Stimulated activated CD8-positive, alpha-beta memory T cell treated with anti-CD3 and anti-CD28 coated beads, Interleukin-4, amount 100 ng/mL, for 1 hour (primary cell): ENCODE measurements at places on chromosomes 2 and 18.

DNA sequence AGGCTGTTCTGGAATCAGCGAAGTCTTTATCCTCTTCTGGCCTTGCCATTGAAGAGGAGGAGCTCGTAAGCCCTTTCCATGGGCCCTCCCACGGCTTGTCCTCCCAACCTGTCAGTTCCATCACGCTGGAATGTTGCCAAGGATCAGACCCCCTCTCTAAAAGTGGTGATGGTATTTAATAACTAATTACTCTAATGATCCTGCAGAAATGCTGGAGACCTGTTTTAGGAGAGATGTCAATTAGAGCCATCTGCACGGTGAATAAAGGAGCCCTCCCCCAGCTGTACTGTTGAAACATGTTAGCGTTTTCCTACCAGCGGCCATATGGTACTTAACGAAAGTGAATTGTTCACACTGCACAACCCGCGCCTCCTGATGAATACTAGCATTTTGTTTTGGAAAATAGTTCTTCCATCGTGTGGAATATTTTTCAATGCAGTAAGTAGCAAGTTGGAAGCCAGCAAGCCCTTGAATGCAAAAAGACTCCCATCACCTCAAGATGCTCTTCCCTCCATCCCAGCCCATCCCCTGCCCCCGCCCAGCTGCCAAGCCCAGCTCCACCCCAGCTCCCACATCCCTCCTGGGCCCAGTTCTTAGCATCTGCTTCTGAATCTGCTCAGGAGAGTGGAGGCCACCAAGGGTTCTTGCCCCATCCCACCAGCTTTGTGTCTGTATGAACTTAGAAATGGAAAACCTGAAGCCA lies 145.4 kb downstream of the KLHL29 start:
- DNase-seq: no peak

DNA sequence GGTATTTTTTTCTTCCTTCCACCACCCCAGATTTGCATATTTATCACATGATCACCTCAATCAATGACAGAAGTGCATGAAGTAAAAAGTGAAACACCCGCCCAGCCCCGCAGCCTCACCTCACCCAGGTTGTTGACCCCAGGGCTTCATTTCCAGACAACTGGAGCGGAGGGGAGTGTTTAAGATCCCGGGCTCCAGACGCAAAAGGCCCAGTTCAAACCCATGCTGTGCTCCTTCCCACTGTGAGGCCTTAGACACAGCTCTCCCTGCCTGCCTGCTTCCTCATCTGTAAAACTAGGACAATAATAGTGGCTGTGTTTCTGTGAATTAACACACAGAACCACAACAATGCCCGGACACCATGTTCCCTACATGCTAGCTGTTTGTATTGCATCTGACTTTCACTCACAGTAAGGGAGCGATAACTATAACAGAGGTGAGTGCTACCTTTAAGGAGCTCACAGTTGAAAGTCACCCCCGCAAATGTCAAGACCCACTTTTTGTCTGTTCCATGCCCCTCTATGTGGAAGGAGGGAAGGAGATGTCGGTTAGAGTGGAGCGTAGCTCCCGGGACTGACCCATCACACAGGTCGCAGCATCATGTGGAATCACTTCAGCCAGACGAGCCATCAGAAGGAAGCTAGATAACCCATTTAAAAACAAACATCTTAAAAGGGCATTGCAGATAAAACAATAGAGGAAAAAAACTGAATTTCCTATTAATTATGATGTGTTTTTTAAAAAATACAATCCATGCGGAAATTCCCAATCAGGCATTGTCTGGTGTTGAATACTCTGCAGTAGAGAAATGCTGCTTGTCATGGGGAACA lies 77.5 kb upstream of the DAPL1 start:
- DNase-seq: no peak

DNA sequence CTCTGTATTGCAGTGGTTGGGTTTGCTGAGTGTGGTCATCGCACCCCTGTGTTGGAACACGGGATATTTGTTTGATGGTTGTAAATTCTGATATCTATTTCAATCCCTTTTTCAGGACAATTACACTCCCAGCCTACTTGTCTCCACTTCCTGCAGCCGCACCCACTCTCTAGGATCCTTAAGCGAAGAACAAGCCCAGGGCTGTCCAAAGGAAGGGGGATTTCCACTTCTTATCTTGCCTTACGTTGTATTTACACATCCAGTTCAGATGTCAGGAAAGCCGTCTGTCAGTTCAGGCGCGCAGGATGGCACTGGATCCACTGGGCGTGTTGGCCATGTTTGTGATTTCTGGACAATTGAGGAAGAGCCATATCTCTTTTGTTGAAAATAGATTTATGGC lies 834.5 kb upstream of the SALL3 start:
- no peak for DNase-seq

- DNase-seq: no peak
Measured at GRCh38 chr18:74251297-74252038, 40.3 kb downstream of the CYB5A start.

GRCh38 chr2:188519136-188519535 lies 227.5 kb downstream of the GULP1 start:
- no peak for DNase-seq

DNA sequence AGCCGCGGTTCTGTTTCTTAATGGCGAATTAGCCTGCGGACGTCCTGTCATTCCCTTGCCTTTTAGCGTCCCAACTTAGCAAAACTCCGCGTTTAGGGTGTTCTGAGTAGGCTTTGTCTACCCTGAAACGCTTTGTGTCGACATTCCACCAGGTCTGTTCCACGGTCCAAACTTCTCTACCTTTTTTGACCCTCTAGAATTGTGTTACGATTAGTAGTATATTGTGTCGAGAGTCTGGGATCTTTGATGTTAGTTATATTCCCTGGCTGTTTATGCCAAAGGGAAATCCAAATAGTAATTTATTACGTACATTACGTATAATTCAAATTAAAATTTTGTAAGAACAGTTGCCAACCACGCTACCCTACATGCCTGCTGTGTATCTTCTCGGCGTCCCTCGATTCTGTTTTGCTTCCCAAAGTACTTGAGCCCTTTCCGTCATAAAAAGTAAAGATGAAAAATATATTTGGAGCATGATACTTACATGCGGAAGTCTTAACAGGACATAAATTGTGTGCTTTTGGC lies 495 bp upstream of the TTC32 start:
- DNase-seq: no peak

- DNase-seq: no peak
Measured at GRCh38 chr2:102251042-102251848, 60.1 kb upstream of the IL1RL1 start.

DNA sequence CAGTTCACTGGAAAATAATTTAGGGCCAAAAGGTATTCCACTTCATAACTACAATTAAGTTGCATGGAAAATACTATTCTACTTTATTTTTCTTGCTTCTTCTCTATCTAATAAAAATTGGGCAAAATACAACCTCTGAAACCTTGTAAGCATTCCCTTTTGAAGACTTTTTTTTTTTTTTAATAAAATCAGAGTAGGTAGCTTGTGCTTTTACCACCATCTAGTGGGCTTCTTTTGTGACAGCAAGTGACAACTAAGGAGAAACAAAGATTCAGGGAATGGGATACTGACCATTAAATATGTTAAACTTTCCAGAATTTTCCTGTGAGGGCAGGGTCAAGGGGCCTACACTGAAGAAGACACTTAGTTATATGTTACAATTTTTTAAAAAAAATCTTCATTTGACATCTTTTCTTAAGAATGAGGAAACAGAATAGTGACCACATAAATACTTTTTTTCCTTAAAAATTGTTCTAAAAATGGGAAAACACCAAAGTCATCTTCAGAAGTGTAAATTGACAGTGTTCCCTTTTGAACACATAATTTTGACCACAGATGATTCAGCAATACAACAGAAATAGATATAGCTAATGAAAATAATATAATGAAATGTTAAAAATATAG lies 1183.2 kb upstream of the ACVR2A start:
- no peak for DNase-seq

GRCh38 chr2:151002959-151003600 lies 258.6 kb downstream of the RBM43 start:
- no peak for DNase-seq

DNA sequence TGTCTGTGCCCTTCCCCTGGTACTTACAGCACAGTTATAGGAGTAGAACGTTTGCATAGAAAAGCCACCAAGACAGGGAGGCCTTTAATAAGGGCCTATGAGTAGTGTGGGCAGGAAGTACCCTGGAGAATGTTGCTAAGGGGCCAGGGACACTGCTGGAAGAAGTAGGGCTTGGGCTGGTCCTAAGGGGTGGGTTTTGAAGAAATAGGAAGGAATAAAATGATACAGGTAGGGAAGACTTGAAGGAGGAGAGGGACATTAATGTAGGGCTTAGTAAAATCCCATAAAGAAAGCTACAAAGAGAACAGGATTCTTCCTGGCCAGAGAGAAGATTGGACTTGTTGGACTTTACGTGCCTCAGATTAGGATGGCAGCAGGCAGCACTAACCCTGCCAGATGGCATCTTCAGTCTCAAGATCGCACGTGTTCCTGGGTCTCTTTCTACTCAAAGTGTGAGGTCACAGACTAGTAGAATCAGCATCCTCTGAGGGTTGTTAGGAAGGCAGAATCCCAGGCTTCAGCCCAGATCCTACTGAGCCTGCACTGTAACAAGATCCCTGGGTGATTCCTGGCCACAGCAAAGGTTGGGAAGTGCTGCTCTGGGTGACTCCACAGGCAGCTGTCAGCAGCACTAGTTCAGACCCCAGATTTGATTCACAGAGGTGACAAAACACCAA lies 39.2 kb downstream of the EPAS1 start:
- DNase-seq: no peak

GRCh38 chr2:105760191-105760590 lies 15.5 kb downstream of the NCK2 start:
- DNase-seq: no peak

GRCh38 chr2:134508391-134508790 lies 210.4 kb downstream of the TMEM163 start:
- no peak for DNase-seq

DNA sequence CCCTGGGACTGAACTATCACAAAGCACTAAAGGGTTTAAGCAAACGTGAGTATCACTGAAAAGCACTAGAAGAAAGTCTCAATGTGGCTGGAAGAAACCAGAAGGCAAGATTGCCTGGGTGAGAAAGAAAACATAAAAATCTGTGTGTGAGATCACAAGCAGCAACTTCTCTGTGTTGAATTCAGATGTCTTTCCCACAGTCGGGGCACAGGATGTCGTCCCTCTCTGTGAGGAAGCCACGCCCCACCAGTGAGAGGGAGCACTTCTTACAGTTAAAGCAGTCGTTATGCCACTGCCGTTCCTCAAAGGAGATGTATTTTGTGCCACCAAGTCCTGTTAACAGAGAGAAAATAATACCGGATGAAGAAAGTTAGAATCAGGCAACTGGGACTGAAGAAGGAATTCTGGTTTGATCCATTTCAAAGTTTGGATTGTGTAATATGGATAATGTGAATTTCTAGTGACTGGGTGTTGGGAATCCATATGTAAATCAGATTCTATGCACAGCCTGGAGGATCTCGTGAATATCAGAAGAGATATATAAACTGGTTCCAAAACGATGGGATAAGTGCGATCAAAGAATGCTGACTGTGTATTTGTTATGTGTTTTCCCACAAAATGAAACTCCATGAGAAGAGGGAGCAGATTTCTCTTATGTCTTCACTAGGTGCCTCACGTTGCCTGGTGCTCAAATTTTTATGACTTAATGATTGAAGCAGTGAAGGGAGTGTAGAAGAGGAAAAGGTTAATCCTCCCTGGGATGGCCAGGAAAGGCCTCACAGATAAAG lies 24.0 kb downstream of the C2orf49 start:
- no peak for DNase-seq

DNA sequence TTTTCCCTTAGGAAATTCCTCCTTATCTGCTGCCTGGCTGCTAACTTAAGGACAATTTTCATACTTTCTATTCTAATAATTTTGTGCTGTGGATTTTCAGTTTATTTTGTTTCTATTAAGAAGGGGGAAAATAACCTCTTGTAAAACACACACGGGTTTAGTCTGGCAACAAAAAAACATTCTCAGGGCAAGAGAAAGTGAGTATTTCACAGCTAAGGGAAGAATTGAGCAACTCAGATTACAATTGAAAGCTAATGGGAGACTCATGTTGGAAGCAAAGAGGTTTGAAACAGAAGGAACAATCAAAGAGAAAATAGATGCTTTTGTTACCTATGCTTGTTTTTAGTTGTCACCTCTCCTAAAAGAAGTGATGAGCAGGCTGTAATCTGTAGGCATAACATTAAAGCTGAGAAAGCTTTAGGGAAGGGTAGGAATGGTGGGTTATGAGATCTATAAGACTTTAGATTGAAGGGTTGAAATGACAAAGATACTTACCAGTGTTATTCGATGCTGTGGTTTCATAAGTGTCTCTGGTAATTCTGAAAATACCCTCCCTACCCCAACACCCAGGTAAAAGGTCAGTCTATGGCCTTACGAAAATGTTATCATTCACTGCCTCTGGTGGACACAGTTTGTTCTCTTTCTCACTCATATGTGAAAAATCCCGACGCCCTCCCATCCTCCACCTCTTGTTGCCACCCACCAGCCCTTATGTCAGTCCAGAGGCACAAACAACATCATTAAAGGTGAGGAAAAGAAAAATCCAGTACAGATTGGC lies 510.9 kb downstream of the TXNL1 start:
- no peak for DNase-seq

DNA sequence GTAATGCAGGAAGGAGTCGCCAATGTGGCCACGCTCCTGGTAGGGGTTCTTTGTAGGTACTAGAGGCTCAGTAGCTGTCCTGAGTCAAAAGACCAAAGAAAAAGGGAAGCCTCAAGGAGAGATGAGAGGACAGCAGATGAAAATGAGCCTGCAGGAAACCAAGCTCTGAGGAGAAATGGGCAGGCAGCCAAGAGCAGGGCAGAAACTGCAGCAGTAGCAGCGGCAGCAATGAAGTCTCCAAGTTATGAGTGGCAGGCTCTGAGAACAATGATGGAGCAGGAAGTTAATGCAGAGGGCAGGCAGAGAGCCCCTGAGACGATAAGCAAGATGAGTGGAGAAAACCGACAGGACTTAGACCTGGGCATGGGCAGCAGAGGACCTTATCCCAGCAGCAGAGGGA lies 48.2 kb upstream of the TMEM200C start:
- DNase-seq: no peak

- no peak for DNase-seq
Measured at GRCh38 chr2:72292433-72292832, 144.8 kb upstream of the CYP26B1 start.

GRCh38 chr2:30753630-30754029 lies 53.6 kb downstream of the CAPN13 start:
- no peak for DNase-seq

GRCh38 chr2:28463893-28464292 lies 32.0 kb upstream of the PLB1 start:
- no peak for DNase-seq

DNA sequence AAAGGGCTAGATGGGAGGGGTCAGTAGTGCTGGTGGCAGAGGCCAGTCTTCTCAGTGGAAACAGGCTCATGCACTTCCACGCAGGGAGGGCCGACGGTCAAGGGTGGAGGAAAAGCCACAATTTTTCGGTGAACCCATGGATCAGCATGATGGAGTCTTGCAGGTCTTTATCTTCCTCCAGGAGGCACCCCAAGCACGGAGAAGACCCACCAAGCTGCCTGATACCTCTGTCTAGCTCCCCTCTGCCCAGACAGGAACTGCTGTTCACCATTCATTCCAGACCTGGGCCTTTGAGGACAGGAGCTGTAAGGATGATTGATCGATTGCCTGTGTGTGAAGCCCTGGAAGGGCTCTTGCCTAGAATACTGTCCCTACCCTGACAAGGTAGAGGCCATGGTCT lies 2.8 kb upstream of the LRRFIP1 start:
- DNase-seq: no peak

GRCh38 chr2:205803500-205803899 lies 121.2 kb downstream of the NRP2 start:
- DNase-seq: no peak

- DNase-seq: no peak
Measured at GRCh38 chr2:231257763-231258162, 59.3 kb downstream of the ARMC9 start.

- DNase-seq: no peak
Measured at GRCh38 chr2:220166616-220167015, 539.2 kb downstream of the SLC4A3 start.
